ENCODE measurements at places on chromosomes 6 and 20.

- no peak for DNase-seq
Measured at GRCh38 chr20:4009309-4009708, 6.0 kb downstream of the RNF24 start.

DNA sequence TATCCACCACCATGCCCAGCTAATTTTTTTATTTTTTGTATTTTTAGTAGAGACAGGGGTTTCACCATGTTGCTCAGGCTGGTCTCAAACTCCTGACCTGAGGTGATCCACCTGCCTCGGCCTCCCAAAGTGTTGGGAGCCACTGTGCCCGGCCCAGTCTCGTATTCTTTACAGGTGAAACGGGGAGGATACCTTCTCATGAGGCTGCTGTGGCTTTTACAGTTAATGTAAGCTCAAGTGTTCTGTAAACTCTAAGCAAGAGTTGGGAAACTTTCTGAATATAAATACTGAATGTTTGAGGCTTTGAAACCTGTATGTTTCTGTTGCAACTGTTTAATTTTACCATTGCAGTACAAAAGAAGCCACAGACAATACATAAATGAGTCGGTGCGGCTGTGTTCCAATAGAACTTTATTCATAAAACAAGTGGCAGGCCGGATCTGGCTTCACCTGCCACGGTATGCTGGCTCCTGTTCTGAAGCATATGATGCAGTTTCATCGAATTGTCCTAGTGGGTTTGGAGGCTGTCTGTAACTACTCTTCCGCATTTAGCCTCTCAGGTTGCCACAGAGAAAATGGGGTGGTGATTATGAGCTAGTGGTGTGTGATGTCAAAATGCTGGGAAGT, 192.5 kb upstream of the ZFP64 start:
- no peak for DNase-seq

DNA sequence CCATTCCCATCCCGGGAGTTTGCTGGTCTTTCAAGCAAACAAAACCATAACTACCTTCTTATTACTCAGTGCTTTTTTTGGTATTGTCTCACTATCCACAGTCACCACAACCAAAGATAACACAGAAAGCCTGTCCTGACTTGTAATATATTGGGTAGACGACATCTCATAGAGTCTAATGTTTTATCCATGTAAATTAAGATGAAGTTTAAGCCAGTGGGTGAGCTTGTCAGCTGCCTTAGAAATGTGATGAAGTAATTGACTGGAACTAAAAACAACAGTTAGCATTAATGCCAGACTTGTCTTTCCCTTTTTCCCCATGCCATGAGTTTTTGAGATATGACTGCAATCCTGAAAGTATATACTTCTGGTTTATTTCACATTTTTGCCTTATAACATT, 282.7 kb upstream of the PRDM1 start:
- no peak for DNase-seq

DNA sequence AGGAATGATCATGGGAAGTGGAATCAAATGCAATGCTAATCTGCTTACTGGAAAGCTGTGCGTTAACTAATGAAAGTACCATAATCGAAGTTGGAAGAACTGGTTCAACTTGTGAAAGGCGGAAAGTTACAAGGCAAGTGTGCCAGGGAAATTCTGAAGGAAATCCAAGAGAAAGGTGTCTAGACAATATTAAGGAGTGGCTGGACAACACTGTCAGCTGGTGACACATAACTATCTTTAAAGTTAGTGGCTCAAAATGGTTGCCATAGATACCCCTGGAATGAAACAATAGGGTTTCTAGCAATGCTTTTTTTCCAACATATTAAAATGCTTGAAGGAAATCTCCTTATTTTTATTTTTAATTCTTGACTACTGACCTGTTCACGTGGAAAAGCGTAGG, 90.4 kb downstream of the BMP2 start:
- no peak for DNase-seq

GRCh38 chr20:22568872-22569344, 15.5 kb downstream of the FOXA2 start:
- DNase-seq = no peak

DNA sequence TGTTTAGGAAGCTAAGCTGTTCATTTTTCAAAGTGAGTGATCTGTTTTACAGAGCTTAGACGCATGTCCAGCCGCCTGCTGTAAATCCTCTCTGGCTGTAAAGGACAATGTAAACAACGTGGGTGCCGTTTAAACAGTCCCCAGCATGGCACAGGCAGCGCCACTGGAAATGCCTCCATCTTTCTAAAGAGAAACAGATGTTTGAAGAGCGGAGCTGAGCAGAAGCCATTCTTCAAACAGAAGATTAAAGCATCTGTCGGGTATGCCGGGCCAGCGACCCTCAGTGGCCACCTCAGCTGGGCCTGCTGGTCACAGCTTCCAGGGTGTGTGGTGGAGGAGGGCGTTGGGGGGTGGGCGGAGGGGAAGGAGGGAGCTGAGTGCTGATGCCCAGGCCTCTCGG, 138.6 kb downstream of the ERMARD start:
- no peak for DNase-seq

All from inflammatory macrophage (primary cell).